ENCODE measurements at places on chromosomes 11 and 22. TPM values are rescaled to one million over a fixed set of nuclear protein-coding genes. Genes with fewer than 3 reads are reported as not detected.

- no peak overlapping the region for H3K4me3 ChIP-seq
- DNase-seq, result no peak
- H3K27me3 ChIP-seq, result no peaks in the 10 kb centered on the region
Measured at GRCh38 chr11:111819161-111819828, 52.1 kb downstream of the ALG9 start.

GRCh38 chr11:67627812-67628624, 1.7 kb downstream of the NUDT8 start:
- no peaks in the 10 kb centered on the region for H3K27me3 ChIP-seq
- no peaks in the 10 kb centered on the region for H3K36me3 ChIP-seq
- H3K4me1 ChIP-seq, result peaks cover 8% of the 10 kb centered on the region
- peak; percentile 86 for DNase-seq

GRCh38 chr11:106828976-106829375, 189.3 kb downstream of the GUCY1A2 start:
- H3K27ac ChIP-seq, result no peak overlapping the region
- H3K4me1 ChIP-seq, result no peaks in the 10 kb centered on the region
- no peak overlapping the region for H3K4me3 ChIP-seq
- H3K27me3 ChIP-seq, result no peaks in the 10 kb centered on the region

GRCh38 chr11:134519788-134520187, 107.7 kb upstream of the B3GAT1 start:
- no peak overlapping the region for H3K27ac ChIP-seq
- H3K4me3 ChIP-seq, result no peak overlapping the region
- DNase-seq, result no peak
- peaks cover 6% of the 10 kb centered on the region for H3K27me3 ChIP-seq
- no peaks in the 10 kb centered on the region for H3K4me1 ChIP-seq

DNA sequence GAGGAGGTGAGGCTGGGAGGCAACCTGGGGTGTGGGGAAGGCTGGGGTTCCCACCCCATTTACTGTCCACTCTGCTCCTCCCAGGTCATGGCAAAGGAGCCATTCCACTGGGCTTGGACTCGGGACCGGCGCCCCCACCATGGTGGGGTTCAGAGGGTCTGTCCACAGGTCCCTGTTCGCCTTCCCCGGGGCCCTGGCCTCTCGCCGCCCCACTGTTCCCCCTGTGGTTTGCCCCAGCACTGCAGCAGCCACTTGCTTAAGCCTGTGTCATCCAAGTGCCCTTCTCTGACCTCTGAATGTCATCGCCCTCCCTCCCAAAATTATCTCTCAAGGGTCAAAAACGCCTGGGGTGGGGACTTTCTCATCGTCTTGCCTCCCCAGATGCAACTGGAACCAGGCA, 2.6 kb downstream of the SPDYC start:
- no peak overlapping the region for H3K4me3 ChIP-seq
- H3K27ac ChIP-seq, result no peak overlapping the region
- H3K27me3 ChIP-seq, result no peaks in the 10 kb centered on the region
- no peaks in the 10 kb centered on the region for H3K4me1 ChIP-seq

- H3K27me3 ChIP-seq, result peaks cover 7% of the 10 kb centered on the region
- DNase-seq, result peak; percentile 65
- no peaks in the 10 kb centered on the region for H3K36me3 ChIP-seq
- H3K4me1 ChIP-seq, result peaks cover 16% of the 10 kb centered on the region
- H3K27ac ChIP-seq, result no peak overlapping the region
- peak overlapping the region; percentile 64 for H3K4me3 ChIP-seq
Measured at GRCh38 chr11:57903441-57904123, 120.1 kb upstream of the OR9Q1 start.

- DNase-seq, result no peak
- H3K27ac ChIP-seq, result no peak overlapping the region
- H3K36me3 ChIP-seq, result no peaks in the 10 kb centered on the region
- no peaks in the 10 kb centered on the region for H3K4me1 ChIP-seq
- H3K27me3 ChIP-seq, result no peaks in the 10 kb centered on the region
Measured at GRCh38 chr11:44592125-44592940, 26.9 kb downstream of the CD82 start.

DNA sequence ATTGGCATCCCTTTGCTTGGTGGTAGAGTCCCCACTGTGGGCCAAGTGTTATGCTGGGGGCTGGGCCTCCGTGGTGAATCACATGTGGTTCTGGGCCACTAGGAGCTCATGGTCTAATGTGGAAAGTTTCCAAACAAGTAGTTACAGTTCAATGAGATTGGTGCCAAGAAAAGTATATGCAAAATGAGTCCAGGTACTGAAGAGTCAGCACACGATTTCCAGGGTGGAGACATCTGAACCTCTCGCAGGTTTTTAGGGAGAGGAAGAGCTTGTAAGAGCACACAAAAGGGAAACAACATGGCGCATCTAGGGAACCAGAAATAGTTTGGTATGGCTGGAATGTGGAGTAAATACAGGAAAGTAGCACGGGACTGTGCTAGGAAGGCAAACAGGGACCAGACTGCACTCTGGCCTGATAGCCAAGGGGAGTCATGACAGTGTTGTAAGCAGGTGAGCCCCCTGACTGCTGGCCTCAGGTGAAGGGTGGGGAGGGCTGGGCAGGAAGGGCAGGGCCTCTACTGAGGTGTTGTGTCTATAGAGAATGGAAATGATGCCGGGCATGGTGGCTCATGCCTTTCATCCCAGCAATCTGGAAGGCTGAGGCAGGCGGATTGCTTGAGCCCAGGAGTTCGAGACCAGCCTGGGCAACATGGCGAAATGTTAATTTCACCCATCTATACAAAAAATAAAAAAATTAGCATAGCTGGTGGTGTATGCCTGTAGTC, 12.6 kb downstream of the POLR2F start:
- H3K36me3 ChIP-seq, result peaks cover 44% of the 10 kb centered on the region
- DNase-seq, result no peak
- no peak overlapping the region for H3K4me3 ChIP-seq
- peaks cover 4% of the 10 kb centered on the region for H3K4me1 ChIP-seq
- H3K27me3 ChIP-seq, result no peaks in the 10 kb centered on the region

DNA sequence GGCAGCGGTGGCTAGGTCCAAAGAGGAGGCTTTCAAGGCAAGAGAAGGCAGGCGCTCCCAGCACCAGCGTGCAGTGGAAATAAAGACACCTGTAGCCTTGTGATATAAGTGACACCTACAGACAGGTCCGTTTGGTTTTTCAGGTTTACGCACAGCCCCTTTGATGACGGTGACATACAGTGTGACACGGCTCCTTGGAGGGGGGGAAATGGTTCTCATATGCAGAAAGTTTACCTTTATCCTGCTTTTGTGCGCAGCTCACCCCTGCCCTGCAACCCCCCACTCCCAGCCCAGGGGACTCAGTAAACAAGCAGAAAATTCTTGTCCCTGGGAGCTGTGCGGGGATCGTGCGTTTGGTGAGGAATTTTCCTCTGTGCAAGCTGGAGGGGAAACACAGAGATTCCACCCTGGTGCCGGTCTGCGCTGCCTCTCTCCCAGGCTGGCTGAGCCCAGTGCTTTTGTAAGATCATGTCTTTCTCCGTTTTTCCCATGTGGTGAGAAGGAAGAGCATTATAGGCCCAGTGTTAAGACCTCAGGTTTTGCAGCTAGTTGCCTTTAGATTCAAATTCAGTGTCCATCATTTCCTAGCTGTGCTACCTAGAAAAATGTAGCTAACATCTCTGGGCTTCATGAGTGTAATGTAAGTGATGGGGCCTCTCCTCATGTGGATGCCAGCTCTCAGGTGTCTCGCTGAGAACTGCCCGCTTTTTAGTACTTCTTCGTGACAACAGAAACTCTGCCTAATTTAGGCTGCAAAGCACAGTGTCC, at the start of gene ELF5:
ELF5 (minus strand) TSS at position 113 of the 768 bp plus-strand sequence. CDS start 8,045 bp downstream, outside the sequence.
- no peak within 1 kb of the TSS for H3K27ac ChIP-seq
- peak; percentile 46 for DNase-seq
- no peaks in the 10 kb centered on the region for H3K27me3 ChIP-seq
- H3K4me3 ChIP-seq, result no peak within 1 kb of the TSS

GRCh38 chr11:98940913-98941312, 79.8 kb upstream of the CNTN5 start:
- H3K27me3 ChIP-seq, result no peaks in the 10 kb centered on the region
- peak; percentile 66 for DNase-seq

- H3K36me3 ChIP-seq, result no peaks in the 10 kb centered on the region
- peak; percentile 46 for DNase-seq
- H3K27me3 ChIP-seq, result no peaks in the 10 kb centered on the region
- no peak overlapping the region for H3K4me3 ChIP-seq
Measured at GRCh38 chr22:43377548-43377895, 34.3 kb upstream of the MPPED1 start.

GRCh38 chr11:102886999-102887398, 12.2 kb upstream of the MMP12 start:
- no peaks in the 10 kb centered on the region for H3K36me3 ChIP-seq
- H3K27me3 ChIP-seq, result no peaks in the 10 kb centered on the region
- H3K4me3 ChIP-seq, result no peak overlapping the region
- H3K4me1 ChIP-seq, result no peaks in the 10 kb centered on the region
- no peak overlapping the region for H3K27ac ChIP-seq

- H3K36me3 ChIP-seq, result no peaks in the 10 kb centered on the region
- H3K27me3 ChIP-seq, result no peaks in the 10 kb centered on the region
- no peak overlapping the region for H3K4me3 ChIP-seq
- H3K4me1 ChIP-seq, result no peaks in the 10 kb centered on the region
- DNase-seq, result no peak
Measured at GRCh38 chr11:121207485-121208115, 85.0 kb upstream of the SC5D start.

DNA sequence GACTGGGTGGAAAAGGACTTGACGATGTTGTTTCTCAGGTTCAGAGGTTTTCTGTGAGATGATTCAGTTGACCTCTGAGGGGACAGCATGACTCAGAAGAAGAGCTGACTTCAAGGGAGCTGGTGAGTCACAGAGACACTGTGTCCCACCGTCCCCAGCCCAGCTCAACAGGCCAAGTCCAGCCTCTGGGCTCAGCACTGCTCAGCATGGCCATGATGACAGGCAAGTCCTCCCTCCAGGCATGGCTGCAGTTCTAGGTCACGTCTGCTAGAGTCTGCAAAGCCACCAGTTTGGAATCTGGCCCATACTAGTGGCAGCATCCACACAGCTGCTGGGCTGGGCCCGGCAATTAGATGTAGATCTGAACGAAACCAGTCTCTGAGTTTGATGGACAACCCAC, 12.9 kb downstream of the TRIM29 start:
- H3K4me3 ChIP-seq, result no peak overlapping the region
- no peaks in the 10 kb centered on the region for H3K36me3 ChIP-seq
- peaks cover 30% of the 10 kb centered on the region for H3K27me3 ChIP-seq
- no peaks in the 10 kb centered on the region for H3K4me1 ChIP-seq
- no peak for DNase-seq
- H3K27ac ChIP-seq, result no peak overlapping the region

VPREB1 gene
- not detected for total RNA-seq

GRCh38 chr22:46972256-46972655, 209.8 kb downstream of the TBC1D22A start:
- no peak overlapping the region for H3K27ac ChIP-seq
- no peak for DNase-seq
- H3K36me3 ChIP-seq, result peaks cover 15% of the 10 kb centered on the region
- H3K27me3 ChIP-seq, result no peaks in the 10 kb centered on the region
- H3K4me1 ChIP-seq, result peaks cover 18% of the 10 kb centered on the region
- no peak overlapping the region for H3K4me3 ChIP-seq

DNA sequence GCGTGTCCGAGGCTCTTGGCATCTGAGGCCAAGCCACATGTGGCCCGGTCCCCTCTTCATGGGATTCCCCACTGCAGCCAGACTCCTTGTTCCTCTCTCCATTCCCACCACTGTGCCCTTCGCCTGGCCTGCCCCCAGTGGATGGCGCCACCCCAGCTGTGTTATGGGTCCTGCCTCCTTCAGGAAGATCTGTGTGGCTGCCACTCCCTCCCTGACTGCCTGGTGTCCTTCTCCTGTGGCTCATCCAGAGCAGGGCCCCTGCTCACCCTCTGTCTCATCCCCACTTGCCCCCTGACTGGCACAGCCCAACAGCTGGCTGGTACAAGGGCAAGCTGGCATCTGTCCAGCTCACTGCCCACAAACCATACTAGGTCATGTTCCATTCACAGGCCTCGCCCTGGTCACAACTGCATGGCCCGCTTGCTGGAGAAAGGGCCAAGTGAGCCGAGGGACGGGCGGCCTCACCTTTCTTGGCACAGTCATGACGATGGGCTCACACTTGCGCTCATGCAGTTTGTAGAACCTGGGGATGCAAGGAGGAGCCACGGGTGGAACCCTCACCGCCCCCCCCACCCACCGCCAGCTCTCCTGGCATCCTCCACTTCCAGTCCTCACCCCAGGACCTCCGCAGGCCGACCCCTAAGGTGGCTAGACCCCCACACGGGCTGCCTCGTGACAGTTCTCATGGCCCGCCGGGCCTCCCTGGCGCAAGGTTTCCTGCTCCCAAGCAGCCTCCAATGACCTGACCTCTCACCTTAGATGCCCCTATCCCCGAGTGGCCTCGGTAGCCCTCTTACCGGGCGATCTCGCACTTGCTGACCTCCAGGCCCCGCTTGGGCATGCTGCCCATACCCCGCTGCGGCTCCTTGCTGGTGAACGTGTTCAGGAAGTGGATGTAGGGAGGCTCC, 2.1 kb upstream of the PTPRCAP start:
- no peak overlapping the region for H3K4me3 ChIP-seq
- H3K36me3 ChIP-seq, result peaks cover 32% of the 10 kb centered on the region
- no peaks in the 10 kb centered on the region for H3K4me1 ChIP-seq

DNA sequence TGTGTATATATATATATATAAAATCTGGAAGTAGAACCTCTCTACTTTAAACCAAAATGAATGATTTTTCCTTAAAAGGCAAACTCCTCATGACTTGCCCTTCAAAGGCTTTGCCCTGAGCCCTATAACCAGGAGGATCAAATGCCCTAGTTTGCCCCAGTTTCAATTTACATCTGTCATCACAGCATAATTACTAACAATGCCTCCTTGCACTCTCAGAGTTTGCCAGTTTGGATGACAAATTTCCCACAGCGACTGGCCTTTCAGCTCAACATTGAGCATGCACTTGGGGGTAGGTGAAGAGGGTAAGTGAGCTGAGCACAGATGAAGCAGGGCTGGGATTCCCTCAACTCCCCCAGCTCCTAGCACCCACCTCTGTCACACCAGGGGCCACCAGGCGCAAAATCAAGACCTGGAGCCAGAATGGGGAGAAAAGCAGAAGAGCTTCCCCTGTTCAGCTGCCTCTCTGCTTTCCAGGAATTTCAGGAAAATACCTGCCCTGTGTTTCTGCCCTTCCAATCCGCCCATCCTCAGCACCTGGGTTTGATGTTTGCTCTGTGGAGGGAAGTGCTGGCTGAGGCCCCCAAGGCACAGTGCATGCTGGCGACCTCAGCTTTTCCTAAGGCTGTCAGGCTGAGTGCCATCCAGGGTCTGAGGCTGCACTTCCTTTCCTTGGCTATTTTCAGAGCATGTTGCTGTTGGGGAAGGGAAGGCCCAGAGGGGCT, 67.5 kb downstream of the ADAMTS15 start:
- H3K27me3 ChIP-seq, result no peaks in the 10 kb centered on the region
- H3K36me3 ChIP-seq, result no peaks in the 10 kb centered on the region
- H3K27ac ChIP-seq, result no peak overlapping the region
- H3K4me3 ChIP-seq, result no peak overlapping the region
- DNase-seq, result no peak
- no peaks in the 10 kb centered on the region for H3K4me1 ChIP-seq

PNPLA5 gene
- total RNA-seq, result 0.59 TPM

DNA sequence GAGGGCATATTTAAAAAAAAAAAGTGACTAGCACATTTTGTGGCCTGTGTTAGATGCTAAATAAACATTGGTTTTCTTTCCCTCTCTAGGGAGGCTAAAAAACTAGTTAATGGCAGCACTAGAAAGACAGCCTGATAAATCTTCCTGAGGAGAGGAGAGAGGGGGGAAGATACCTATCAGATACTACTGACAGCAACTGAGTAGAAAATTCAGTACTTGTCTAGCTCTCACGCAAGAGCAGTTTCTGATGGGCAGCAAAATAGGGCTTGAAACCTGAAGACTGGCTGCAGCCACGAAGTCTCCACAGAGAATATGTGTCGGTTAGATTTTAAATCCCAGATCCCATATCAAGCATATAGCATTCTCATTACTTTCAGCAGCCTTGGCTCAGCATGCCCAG, 388.2 kb downstream of the KCNA4 start:
- peak; percentile 39 for DNase-seq
- H3K4me3 ChIP-seq, result no peak overlapping the region
- H3K27ac ChIP-seq, result no peak overlapping the region
- no peaks in the 10 kb centered on the region for H3K27me3 ChIP-seq

Measured in endodermal cell (in vitro differentiated cells).